ENCODE measurements at places on chromosomes 1 and 21.

- no peak for ATAC-seq
These were observed 208.2 kb downstream of the DYRK1A start for GRCh38 chr21:37574751-37575150.

GRCh38 chr1:2801535-2802291, at the start of gene TTC34:
Gene TTC34 (minus strand): TSS chr1:2801693. CDS start chr1:2800827, 866 bp downstream.
- peak; percentile 62 for ATAC-seq

DNA sequence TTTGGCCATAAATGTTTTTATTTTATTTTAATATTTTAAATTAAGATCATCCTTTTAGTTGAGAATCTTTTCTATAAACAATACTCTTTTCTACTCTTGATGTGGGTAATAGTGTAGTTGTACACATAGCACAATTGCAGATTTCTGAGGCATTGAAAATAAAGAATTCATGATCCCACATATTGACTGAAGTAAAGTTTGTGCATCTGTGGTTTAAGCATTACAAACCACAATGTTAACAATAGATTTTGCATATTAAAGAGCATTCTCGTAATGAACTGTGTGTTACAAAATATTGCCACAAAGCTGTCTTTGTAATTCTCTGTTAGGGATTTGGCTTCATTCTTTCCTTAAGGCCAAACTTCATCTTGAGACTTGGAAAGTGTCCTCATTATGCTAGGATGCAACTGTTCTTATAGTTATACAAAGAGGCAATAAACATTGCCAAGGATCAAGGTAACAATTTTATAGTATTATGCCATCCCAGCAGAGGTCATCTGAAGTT, 256.8 kb downstream of the OLFM3 start:
- ATAC-seq, result no peak

DNA sequence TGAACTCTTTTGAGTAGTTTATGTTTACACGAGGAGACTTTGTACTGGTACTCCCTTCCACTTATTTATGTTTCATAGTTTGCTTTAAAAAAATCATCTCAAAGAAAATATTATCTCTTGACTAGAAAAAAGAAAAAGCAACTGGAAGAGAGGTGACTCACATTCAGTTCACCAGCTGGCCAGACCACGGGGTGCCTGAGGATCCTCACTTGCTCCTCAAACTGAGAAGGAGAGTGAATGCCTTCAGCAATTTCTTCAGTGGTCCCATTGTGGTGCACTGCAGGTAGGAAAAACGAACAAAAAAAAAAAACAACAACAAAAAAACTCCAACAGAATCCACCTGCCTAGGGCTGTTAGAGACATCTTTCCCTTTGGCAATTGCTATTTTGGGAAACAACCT, 102.9 kb downstream of the PTPRC start:
- peak; percentile 39 for ATAC-seq

DNA sequence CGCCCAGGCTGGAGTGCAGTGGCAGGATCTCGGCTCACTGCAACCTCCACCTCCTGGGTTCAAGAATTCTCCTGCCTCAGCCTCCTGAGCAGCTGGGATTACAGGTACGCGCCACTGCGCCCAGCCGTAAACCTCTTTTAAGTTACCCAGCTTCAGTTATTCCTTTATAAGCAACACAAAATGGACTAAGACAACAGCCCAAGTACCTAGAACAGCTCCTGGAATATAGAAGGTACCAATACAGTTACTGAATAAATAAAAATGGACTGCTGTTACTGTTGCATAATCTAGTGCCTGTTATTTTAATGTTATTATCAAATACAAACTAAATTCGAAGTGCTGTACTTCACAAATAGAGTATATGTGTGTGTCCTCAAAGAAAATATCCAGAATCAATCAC, 17.1 kb downstream of the RNF115 start:
- no peak for ATAC-seq

GRCh38 chr1:28364888-28365287, 4.7 kb upstream of the PHACTR4 start:
- no peak for ATAC-seq

DNA sequence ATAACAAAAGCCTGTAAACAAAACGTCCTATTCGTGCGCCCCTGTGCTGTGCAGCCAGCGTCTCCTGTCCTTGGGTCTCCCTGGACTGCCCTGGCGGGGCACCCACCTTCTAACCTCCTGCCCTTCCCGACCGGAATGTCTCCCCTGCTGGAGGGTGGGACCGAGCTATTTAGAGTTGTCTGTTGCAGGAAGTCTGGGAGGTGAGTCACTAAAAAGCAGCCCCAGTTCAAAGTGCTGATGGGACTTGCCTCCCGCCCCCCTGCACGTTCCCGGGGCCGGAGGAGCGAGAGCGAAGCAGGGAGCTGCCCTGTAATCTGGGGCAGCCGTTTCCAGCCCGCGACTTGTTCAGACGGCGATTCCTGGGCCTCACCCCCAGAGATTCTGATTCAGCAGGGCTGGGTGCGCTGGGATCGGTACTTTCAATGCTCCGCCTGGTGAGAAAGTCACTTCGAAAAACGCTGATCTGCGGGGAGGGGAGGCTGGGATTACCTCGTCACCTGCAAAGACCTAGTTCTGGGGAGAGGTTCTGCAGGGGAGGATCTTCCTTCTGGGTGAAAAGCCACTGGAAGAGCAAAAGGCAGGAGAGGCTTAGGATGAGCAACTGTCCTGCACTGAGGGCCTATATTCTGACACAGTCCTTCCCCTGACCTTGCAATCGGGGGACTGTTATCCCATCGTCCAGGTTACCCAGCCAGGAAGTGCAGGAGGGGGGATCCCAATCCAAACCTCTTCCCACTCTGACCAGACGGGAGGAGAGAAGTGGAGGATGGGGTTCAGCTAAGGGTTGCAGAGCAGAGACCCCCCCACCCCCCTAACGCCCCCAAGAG, 1.2 kb upstream of the DHRS3 start:
- peak; percentile 70 for ATAC-seq

GRCh38 chr1:65904681-65905083, 112.0 kb downstream of the PDE4B start:
- no peak for ATAC-seq

- ATAC-seq, result no peak
These were observed 6.0 kb downstream of the HNRNPU start for GRCh38 chr1:244858357-244858756.

DNA sequence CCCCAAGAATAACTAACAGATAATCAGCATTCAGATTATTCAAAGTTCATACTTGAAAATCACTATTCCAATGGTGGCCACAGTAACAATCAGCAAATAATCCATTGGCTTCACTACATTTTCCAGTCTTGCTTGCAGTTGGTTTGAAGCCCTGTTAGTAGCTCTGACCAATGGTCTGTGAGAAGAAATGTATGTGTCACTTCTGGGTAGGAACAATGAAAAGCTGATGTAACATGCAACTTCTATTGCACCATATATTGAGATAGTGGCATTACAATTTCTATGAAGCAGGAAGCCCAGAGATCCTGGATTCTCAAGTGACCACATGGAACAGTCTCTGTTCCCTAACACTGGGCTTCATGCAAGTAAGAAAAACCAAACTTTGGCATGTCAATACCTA, 250.9 kb upstream of the DAB1 start:
- no peak for ATAC-seq

DNA sequence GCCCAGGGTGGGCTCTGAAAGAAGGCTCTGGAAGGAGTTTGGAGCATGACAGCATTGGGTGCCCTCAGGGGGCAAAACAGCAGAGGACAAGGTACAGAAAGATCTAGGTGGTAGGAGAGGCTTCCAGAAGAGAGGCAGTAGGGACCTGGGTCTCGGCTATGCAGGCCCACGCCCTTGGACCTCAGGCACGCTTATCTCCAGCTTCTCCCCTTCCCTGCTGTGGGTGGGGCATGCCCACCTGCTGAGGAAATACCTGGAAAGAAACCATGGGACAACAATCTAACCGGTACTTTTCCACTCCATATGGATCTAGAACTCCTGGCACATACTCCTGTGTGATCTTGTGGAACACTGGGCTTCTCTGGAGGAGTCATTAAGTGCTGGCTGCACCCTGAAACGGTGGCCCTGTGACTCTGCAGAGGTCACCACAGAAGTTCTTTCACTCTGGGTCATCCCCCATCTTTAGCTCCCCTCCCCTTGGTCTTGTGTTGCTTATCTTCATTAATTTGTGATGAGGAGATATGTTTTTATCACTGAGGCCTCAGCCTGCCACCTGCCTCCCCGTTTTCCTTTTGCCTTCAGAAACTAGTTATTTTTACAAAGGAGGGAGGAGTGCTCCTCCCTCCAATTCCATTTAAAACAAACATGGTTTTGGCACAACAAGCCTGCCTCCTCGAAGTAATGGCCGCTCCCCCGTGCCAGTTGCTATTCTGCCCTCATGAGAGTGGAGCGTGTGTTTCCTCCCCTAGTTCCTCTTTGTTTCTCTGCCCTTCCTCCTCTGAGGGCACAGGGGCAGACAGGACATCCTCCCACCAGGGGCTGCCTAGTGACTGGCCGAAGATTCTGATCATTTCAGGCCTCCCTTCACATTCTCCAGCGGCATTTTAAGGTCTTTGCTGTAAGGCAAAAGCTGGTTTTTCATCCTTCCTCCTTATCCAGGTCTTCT, 78.0 kb upstream of the ATP5PO start:
- ATAC-seq, result no peak

GRCh38 chr21:31570824-31571566, 88.5 kb upstream of the SOD1 start:
- ATAC-seq, result no peak

- no peak for ATAC-seq
These were observed 52.7 kb upstream of the COA6 start for GRCh38 chr1:234320549-234320948.

DNA sequence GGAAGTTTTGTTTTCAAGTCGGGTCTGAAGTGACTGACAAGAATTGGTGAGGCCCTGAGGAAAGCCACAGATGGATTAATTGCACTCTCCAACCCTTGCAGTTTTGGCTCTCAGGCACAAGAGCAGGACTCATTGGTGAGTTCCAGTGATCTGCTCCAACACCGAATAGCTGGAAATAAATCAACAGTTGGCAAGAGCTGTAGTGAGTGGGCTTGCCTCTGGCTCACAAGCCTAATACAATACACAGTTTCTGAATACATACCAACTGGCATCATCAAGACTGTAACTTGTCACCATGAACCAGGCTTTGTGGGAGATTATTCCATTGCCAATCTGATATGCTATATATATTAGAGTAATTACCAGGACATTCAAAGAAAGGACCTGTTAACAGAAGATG, 131.6 kb downstream of the GRIK1 start:
- no peak for ATAC-seq

DNA sequence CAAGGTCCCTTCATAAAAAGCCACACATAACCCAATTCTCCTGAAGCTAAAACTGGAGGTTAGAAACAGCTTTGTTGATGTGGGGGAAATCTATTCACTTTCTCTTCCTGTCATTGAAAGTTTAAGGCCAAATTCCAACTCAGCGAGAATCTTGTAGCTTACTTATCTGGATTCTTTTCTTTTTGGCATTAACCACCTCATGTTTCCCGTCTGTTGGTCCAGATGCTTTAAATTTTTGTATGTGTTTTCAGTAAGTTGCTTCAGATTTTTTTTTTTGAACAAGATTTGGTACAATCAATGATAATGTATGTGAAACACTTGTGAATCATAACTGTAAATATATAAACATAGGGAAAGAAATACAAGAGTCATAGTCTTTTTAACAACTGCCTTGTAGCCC, 33.7 kb upstream of the NEK7 start:
- ATAC-seq, result no peak

GRCh38 chr1:40064797-40065499, 24.4 kb downstream of the CAP1 start:
- no peak for ATAC-seq

- no peak for ATAC-seq
These were observed 156.2 kb upstream of the CTTNBP2NL start for GRCh38 chr1:112239683-112240330.

GRCh38 chr1:98086156-98086555, 165.3 kb upstream of the DPYD start:
- no peak for ATAC-seq

GRCh38 chr1:8661185-8662110, 156.0 kb downstream of the RERE start:
- ATAC-seq, result peak; percentile 89

DNA sequence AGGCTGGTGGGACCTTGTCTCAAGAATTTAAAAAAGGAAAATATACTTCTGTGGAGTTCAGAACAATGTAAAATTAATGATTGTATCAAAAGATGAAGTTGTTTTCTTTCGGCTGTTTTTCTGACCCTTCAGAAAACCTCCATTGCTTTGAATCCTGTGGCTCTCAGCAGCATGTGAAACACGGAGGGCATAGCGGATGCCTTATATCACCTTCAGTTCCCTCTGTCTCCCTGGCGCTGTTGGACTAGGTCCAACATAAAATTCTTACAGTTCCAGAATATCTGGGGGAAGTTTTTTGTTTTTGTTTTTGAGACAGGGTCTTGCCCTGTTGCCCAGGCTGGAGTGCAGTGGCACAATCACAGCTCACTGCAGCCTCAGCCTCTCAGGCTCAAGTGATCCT, 7.4 kb downstream of the ZBTB8A start:
- ATAC-seq, result no peak

GRCh38 chr1:159800177-159800930, 1.8 kb upstream of the FCRL6 start:
- ATAC-seq, result peak; percentile 34

DNA sequence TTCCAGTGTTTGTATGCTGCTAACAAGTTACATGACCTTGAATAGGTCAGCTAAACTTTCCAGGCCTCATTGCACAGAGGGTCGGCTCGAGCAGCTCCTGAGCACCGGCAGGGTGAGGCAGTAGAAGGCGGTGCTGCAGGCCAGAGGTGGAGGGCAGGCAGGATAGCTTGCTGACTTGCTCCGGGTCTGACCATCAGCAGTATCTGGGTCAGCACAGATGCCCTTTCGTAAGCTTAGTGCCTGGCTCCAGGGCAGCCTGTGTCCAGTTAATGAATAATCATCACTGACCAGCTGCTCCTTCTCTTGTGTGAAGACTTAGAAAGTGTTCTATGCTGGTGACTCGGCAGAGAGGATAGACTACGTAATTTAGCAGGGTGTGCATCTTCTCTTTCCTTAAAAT, 6.9 kb downstream of the MAPKAPK2 start:
- ATAC-seq, result no peak

DNA sequence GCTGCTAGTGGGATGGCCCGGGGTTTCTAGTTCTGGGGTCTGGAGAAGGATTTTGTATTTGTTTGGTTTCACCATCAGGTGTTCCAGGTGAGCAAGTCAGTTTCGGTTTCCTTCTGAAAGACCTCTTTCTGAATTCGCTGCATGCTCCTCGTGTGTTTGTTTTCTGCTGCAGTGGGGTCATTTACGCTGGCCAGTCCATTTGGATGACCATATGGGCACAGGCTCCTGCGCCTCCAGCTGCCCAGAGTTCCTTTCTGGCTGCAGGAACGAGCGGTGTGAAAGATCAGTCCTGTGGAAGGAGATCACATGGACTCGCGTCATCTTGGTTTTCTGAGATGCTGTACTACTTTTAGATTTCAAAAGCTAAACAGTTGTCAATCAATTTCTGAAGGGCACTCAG, 83.7 kb upstream of the GCLM start:
- ATAC-seq, result no peak

DNA sequence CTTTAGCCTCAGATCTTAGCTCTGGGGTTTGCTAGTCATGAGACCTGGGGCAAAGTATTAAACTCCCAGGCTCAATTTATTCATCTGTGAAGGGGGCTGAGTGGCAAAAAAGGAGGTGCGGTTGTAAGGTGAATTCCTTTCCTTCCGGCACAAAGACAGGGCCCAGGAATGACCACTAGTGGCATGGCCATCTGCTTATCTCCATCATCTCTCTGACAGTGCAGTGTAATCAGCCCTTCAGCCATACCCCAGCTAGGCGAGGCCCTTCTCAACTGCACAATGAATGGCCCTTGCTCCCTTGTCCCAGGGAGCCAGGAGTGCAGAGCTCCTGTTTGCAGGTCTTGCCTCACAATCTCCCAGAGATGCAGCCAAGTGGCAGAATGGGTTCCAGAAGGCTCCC, 5.6 kb upstream of the SLC26A9 start:
- no peak for ATAC-seq

- ATAC-seq, result no peak
These were observed 68.7 kb downstream of the LMX1A start for GRCh38 chr1:165287781-165288180.

Measured in activated T-helper 17 cell treated with anti-CD3 and anti-CD28 coated beads, Interleukin-2, amount 50 U/mL, for 72 hours (primary cell).